Esophagus mucosa (tissue), 1 donor: ENCODE measurements at places on chromosomes 5 and 9. TPM values are rescaled to one million over a fixed set of nuclear protein-coding genes. Genes with fewer than 3 reads are reported as not detected.

PRRT1B gene
- total RNA-seq, result not detected

COL5A1 gene
- 3.3 TPM for total RNA-seq

- no peak for ATAC-seq
Observed at GRCh38 chr5:177611446-177612214, 11.7 kb downstream of the B4GALT7 start.

DNA sequence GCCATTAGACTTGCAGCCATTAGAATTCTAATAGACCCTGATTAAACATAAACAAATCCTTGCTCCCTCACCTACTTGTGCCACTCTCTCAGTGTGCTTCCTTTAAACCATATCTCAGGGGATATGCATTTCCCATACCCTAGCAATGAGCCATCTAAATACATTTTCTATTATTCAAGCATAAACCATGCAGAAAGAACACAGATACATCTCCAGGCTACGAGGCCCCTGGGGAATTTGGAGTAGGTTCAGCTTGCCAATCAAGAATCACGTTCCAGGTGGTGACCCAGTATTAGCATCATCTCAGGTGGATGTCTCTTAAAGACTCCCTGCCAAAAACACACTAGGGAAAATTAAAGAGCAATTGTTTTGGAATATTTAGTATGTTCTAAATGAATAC is 93.0 kb upstream of the CCL21 start:
- no peak for ATAC-seq

- peak; percentile 24 for ATAC-seq
Observed at GRCh38 chr9:93600504-93600903, 24.1 kb downstream of the PHF2 start.

- no peak for ATAC-seq
Observed at GRCh38 chr5:174545926-174546325, 178.5 kb upstream of the MSX2 start.
